ENCODE measurements at places on chromosomes 16 and 17.

DNA sequence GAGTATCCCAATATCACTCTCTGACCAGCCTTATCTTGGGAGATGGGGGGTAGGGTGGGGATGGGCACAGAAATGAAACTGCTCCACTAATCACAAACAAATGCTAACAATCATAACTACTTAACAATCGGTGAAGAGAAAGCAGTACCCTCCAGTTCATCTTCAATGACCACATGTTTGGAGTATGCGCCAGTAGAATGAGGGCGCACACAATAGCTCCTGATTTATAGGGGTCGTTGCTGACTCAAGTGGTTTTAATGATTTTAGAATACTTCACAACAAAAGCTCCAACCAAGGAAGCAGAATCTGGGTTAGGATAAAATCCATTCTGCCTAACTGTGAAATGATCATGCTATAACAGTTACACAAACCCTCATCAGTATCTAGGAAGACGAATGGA lies 184.4 kb downstream of the AATF start:
- no peak for DNase-seq

GRCh38 chr16:84398701-84399100 lies 30.4 kb downstream of the ATP2C2 start:
- DNase-seq, result no peak

DNA sequence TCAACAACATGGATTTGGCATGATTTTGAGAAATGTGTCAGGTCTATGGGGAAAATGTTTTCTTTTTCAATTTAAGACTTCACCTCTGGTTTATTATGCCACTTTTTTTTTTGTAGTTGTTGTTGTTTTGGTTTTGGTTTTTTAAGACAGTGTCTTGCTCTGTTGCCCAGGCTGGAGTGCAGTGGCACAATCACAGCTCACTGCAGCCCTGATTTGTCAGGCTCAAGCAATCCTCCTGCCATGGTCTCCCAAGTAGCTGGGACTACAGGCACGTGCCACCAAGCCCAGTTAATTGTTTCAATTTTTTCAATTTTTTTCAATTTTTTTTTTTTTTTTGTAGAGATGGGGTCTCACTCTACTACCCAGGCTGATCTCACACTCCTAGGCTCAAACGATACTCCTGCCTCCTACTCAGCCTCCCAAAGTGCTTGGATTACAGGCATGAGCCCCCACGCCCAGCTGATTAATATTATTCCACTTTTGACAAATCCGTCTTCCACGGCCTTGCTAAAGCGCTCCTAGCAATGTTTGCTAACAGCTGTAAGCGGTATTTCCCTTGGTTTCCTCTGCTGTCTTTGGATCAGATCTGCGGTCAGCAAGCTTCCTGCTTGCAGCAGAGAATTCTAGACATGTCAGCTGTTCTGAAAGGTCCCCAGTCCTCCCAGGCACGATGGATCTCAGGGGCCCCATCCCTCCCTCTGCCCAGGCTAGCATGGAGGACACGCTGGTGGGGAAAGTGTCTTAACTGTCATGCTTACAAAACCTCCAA lies 7.0 kb upstream of the MILR1 start:
- no peak for DNase-seq

DNA sequence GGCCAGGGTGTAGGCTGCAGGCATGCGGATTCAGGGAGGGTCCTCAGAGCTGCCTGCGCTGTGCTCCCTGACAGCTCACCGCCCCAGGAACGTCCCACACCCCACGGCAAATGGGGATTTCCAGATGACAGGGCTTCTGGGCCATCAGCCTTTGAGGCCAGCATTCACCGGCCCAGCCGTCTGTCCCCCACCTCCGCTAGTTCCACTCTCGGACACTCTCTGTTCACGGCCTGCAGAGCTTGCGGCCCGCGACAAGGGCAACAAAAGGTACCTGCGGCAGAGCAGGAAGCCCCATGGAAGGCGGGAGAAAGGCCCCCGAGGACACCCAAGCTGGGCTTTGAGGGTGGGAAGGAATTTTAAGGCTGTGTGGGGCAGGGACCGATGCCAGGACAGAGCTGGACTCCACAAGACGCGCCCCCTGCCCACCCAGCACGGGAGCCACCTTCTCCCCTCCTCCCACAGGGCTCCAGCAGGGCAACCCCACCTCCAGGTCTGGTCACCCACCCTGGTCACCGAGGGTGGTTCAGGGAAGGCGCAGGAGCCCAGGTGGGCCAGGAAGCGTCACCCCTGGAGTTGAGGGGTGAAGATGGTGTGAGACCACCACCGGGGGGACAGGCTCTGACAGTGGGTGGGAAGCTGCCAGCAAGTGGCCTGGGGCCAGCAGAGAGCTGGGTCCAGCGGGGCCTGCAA lies 5.6 kb upstream of the CYBA start:
- no peak for DNase-seq

GRCh38 chr17:77498091-77498741 lies 357.4 kb downstream of the SEC14L1 start:
- DNase-seq, result no peak

DNA sequence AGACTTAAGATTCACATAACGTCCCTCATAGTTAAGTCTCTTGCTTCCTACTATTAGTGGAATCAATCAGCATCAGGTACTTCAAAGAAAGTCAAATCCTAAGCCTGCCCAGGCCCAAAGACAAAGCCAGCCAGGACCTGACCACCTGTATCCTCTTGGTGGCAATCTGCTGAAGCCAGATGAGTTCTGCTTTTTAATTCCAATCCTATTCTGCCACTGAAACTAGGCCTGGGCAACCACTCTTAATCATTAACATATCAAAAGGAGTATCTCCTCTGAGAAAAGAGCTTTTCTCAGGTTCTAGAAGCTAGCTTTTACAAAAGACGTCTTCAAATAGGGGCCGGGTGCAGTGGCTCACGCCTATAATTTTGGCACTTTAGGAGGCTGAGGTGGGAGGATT lies 15.1 kb upstream of the GLG1 start:
- DNase-seq, result no peak

DNA sequence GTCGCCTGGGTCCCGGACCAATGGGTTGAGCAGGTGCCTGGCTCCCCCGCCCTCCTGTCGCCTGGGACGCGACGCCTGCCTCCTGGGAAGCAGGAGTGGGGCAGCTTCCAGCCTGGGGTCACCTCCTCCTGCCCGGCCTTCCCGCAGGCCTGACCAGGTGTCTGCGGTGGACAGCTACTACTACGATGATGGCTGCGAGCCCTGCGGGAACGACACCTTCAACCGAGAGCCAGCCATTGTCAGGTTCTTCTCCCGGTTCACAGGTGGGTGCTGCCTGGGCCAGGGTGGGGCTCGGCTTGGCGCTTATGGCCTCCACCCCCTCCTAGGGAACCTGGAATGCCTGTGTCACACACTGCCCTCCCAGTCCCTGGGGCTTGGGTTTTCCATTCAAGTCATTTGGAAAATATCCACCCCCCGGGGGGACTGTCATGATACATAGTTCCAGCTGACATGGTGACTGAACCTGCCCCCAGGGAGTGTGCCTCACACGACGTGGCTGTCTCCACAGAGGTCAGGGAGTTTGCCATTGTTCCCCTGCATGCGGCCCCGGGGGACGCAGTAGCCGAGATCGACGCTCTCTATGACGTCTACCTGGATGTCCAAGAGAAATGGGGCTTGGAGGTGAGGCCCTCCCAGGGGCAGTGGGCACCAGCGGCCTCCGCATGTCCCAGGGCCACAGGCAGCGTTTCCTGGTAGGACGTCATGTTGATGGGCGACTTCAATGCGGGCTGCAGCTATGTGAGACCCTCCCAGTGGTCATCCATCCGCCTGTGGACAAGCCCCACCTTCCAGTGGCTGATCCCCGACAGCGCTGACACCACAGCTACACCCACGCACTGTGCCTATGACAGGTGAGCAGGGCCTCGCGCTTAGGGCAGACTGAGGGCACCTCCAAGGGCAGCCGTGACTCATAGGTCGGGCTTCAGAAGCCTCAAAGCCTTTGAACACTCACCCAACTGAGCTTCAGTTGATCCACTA lies 2.3 kb downstream of the DNASE1 start:
- peak; percentile 41 for DNase-seq

- no peak for DNase-seq
Measured at GRCh38 chr16:5349101-5349500, 251.5 kb upstream of the EEF2KMT start.

DNA sequence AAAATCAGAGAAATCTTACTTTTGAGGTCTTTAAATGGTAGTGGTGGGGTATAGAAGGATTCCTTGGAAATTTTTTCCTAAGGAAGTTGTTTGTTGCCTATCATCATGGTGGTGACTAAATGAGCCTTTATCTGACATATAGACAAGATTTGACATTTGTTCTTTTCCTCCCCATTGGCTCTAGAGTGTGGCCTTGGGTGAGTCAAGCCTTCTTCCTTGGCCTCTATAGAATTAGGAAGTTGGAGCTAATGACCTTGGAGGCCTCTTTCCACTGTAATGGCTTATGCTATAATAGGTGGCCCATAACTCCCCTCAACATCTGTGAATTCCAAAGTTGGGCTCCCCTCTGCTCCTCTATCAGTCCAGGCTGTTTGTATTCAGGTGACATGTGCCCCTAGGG lies 79.1 kb upstream of the HNF1B start:
- DNase-seq, result no peak

- no peak for DNase-seq
Measured at GRCh38 chr17:57607553-57608120, 137.5 kb downstream of the CCDC182 start.
